ENCODE measurements at places on chromosomes 3 and 15.

DNA sequence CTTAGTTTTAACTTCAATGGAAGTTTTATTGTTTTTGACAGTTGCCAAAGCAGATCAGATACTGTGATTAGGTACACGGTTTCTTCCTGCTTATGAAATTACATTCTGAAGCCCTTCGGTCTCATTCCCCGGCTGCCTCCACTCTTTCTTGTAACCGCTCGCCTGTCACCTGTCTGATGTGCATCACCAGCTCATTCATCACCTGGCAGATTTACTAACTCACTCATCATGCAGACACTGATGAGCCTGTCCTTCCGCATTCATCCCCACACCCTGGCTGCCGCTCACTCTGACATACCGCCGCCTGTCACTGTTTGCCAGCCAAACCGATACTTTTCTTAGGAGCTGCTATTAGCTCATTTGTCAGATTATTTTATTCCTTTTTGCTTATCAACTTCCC, 82.8 kb upstream of the NSMCE3 start:
- DNase-seq: no peak

DNA sequence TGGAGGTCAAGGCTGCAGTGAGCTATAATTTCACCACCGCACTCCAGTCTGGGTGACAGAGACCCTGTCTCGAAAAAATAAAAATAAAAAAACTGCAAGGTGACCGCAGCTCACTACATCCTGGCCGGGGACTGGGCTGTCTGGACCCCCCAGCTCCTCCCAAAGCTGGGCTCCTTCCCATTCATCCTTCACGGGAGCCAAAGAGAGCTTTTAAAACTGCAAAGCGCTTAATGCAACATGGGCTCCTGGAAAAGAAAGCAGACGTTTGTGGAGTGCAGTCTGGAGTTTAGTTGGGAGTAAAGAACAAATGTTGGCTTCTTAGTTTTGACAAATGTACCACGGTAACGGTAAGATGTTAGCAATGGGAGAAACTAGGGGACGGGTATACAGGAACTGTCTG, 12.1 kb downstream of the PLXND1 start:
- no peak for DNase-seq

- DNase-seq: no peak
Measured at GRCh38 chr3:177374323-177374722, 177.0 kb upstream of the TBL1XR1 start.

GRCh38 chr3:85342915-85343314, 384.1 kb downstream of the CADM2 start:
- DNase-seq: peak; percentile 69

- DNase-seq: no peak
Measured at GRCh38 chr3:82509951-82510603, 748.6 kb upstream of the GBE1 start.

DNA sequence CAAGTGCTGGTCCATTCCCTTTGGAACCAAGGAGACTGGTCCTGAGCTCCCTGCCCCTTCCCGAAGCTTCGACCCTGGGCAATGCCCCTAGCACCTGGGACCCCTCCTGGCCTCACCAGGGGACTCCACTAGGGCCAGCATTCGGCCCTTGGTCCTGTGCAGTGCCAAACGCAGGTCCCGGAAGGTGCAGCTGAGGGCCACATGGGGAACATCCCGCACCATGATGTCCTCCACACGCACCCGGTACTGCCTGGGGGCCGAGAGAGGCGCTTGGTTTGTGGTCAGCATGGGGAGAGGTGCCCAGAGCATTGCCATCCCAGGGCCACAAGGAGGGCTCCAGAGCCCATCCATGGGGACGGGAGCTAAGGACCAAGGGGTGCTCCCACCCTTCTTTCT, 7.9 kb downstream of the CLCN2 start:
- no peak for DNase-seq

- no peak for DNase-seq
Measured at GRCh38 chr3:60609446-60609845, 641.8 kb downstream of the FHIT start.

- DNase-seq: no peak
Measured at GRCh38 chr15:86247249-86247955, 167.7 kb downstream of the AGBL1 start.

DNA sequence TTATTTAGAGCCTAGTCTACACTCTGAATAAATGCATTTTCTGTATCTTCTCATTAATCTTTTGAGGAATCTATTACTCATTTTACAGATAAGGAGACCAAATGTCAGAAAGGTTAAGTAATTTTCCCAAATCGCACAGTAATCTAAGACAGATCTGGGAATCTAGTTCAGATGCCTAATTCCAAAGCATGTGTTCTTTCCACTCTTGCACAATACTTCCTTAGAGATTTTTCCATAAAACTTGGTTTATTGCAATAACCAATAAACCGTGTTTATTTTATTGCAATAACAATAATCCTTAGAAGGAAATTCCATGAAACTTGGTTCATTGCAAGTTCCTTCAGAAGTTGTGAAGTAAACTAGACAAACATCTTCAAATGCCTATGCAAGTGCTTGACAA, 17.4 kb upstream of the COL8A1 start:
- DNase-seq: no peak

DNA sequence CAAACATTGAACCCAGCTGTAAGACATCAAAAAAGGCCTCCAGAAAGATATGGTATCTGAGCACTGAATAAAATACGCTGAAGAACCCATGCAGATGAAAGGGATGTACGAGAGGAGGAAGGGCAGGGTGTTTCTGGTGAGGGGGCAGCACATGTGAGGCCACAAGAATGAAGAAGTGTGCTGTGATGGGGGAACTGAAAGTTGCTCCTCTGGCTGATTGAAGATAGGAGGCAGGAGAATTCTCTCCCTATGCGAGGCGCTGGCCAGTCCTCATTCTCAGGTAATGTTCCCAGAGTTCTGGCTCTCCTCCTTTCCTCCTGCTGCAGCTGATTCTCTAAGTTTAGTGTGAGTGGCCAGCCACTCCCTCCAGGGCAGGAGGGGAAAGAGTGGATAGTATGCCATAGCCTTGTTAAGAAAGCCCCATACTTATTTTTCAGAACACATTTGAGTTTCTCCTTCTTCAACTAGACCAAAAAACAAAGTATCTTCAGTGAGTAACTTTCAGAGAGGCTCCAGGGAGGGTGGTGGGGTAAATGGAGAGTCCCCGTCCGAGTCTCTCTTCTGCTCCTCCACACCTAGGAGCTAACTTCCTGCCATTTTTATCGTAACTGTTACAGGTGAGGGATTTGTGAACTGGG, 26.9 kb upstream of the MYO1E start:
- peak; percentile 34 for DNase-seq

- DNase-seq: no peak
Measured at GRCh38 chr15:74365598-74366445, 1.6 kb downstream of the CYP11A1 start.

- no peak for DNase-seq
Measured at GRCh38 chr3:58645726-58646125, 20.8 kb downstream of the FAM3D start.

- peak; percentile 78 for DNase-seq
Measured at GRCh38 chr15:80072285-80072994, 13.0 kb downstream of the ZFAND6 start.

- no peak for DNase-seq
Measured at GRCh38 chr3:44842376-44842775, 19.3 kb upstream of the TMEM42 start.

DNA sequence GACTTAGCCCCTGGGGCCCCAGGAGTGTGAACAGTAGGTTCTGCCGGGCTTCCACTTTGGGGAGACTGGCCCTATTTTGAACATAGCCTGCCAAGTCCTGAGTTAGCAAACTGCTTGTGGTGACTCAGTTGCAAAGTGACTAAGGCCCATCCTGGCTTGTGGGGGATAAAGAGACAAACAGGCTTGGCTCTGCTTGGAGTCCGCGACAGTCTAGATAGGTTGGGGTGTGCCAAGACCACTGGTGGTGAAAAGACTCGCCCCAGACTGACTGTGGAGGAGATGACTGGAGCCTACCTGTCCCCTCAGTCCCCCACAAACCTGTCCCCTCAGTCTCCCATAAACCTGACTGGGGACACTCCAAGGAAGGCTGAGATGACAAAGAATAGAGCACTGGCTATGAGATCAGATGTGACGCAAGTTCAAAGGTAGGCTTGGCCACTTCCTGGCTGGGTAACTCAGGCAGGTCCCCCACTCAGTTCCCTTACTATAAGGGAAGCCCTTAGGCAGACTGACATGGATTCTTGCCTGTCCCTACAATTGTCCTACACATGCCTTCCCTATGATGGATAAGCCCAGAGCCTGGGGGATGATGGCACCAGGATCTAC, 4.3 kb downstream of the DNASE1L3 start:
- DNase-seq: no peak

GRCh38 chr3:99950921-99951320, 133.3 kb downstream of the CMSS1 start:
- no peak for DNase-seq

DNA sequence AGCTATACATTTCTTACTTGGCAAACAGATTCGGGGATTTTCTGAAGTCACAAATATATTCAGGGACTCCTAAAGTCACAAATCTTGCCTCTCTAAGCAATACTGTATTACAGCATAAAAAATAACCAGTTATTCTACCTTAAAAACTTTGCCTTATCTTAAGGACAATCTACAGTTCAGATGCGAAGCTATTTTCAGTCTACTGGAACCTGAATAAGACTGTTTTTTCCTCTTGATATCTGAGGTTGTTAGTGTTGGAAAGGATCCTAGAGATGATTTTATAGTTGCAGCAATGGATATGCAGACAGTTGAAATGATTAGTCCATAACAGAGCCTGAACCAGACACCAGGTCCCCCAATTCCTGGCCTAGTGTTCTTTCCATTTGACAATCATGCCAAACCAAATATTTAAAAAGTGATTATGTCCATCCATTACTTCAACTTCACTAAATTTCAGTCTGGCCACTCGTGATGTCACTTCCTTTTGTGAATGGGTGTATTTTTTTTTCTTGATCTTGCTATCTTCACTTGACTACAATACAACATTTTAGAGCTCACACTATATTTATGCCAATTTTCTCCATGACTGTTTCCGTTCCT, 1.8 kb downstream of the HDGFL3 start:
- no peak for DNase-seq

DNA sequence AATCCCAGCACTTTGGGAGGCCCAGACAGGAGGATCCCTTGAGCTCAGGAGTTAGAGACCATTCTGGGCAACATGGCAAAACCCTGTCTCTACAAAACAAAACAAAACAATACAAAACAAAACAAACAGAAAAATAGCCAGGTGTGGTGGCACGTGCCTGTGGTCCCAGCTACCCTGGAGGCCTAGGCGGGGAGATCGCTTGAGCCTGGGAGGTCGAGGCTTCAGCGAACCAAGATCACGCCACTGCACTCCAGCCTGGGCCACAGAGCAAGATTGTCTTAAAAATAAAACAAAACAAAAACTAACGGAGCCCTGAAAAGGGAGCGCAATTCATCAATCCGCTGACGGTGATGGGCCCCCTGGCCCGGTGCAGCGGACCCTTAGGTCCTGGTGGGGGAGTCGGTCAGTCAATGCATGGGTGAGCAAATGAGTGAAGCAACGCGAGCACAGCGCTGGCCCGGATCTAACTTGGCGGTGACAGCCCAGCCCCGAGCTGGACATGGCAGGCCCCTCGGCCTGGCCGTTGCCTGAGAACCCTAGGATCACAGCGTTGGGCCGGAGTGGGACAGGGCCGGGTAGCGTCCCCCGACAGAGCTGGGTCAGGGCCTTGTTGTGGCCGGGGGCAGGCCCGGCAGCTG, 52.4 kb upstream of the BLM start:
- no peak for DNase-seq

DNA sequence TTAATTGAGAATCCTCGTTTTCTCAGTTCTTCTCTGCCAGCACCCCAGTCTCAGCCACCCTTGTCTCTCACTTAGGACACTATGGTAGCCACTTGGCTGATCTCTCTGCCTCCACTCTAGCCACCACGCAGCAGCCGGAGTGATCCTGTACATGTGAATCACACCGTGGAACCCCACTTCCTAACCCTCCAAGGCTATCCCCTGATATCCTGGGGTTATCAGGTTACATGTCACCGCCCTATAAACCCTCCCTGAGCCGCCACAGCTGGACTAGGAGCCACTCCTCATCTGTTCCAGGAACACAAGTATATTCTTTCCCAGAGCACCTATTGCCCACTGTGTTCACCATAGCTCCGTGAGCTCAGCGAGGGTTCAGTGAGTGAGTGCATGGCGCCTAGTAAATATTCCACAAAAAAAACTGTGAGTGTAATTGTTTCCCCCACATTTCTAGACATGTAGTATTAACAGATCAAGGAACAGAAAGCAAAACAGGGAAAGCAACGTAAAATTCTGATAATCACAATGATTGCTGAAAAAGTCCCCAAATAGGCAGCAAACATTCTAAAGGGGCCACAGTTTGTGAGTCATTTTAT, 661 bp upstream of the PARP14 start:
- no peak for DNase-seq

GRCh38 chr15:26191193-26191592, 328.1 kb upstream of the ATP10A start:
- no peak for DNase-seq

GRCh38 chr3:117553461-117553860, 843.9 kb downstream of the TUSC7 start:
- DNase-seq: no peak

DNA sequence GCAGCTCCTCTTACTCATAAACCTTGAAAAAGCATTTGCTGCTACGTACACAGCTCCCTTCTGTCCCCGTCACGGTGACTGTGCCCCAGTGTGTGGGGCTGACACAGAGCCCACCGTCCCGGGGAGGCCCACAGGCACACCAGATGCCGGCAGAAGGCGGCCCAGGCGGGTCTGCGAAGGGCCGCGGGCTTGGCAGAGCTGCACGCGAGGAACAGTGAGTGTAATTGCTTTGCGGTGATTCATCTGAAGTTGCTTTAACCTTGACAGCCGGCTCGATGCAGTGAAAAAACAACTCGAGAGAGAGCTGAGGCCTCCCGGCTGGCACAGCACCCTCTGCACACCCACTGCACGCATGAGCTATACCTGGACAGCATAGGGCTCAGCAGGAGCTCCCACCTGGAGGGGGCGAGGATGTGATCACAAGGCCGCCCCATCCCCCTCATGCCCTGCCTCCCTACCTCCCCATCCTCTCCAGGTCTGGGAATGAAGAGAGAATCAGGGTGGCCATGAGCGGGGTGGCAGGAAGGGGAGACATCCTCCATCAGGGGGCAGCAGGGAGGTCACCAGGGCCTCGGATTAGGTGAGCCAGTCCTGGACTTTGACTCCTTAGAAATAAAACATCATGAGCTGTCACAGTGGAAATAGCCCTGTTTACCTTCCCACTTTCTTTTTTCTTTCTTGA, 172.7 kb downstream of the MEGF11 start:
- no peak for DNase-seq

- peak; percentile 67 for DNase-seq
Measured at GRCh38 chr3:16849229-16849628, 35.5 kb upstream of the PLCL2 start.

All from putamen (tissue), 1 donor.